Activated gamma-delta T cell treated with Interleukin-2 at 50 U/mL for 16 hours (primary cell): ENCODE measurements at places on chromosomes 1 and 21.

DNA sequence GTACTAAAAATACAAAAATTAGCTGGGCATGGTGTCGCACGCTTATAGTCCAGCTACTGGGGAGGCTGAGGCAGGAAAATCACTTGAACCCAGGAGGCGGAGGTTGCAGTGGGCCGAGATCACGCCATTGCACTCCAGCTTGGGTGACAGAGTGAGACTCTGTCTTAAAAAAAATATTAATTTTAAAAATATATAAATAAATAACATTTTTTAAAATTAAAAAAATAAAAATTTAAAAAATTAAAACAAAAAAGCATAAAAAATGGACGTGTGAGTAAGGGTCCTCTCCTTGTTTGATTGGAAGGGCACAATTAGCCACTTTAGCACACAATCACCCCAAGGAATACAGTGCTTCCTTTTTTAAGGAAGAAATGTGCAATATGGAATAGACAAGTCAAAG, 18.6 kb downstream of the EBNA1BP2 start:
- no peak for DNase-seq

DNA sequence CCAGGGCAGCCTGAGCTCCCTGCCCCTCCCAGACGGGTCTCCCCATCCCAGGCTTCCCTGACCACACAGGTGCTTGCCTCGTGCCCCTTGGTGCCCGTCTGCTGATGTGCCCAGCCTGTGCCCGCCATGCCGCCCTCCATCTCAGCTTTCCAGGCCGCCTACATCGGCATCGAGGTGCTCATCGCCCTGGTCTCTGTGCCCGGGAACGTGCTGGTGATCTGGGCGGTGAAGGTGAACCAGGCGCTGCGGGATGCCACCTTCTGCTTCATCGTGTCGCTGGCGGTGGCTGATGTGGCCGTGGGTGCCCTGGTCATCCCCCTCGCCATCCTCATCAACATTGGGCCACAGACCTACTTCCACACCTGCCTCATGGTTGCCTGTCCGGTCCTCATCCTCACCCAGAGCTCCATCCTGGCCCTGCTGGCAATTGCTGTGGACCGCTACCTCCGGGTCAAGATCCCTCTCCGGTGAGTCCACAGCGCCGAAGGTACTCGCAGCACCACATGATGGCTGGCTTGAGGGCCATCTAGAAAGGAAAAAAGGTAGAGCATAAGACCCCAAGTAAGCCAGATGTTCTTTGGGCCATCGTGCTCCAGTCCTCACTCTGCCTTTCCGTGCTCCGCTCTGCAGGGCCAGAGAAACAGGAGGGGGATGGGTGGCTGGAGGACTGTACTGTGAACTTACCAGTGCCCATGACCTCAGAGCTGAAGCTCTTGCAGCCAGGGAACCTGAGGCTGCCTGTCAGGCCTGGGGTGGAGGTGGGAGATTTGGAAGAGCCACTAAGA, 1.4 kb downstream of the ADORA1 start:
- no peak for DNase-seq

DNA sequence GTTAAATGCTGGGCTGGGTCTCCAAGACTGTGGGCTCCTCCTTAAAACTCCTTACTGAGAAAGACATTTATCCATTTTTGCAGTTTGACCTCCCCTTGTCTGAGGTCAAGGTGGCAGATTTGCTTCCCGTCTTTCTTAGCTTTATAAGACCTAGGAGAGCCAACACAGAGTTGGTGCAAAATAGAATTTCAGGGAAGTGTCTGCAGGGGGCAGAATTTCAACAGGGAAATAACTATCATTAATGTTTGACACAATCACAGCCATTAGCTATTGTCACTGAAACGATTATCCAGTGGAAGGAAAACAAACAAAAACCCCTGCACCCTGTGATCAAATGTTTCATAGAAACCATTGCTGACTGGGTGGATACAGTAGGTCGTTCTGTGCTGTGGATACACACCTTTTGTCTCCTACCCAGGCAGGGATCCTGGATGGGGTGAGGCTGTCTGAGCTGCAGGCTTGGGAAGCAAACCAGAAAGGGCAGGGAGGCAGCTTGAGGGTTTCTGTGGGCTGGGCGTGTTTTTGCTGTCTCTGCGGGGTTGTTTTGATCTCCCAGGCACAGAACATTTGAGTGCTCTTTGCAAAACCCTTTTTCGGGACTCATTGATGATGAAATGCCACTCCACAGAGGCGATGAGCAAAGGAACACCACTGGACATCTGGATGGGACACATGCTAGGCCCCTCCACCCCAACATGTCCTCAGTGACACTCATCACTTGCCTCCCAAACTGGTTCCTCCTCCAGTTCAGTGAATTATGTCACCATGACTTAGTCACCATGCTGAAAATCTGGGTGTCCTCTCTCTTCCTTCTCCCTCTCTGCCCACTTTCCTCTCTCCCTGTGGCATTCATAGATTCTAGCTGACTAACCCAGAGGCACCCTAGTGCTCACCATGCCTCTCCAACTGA, 94.2 kb upstream of the SERBP1 start:
- DNase-seq, result no peak

- DNase-seq, result no peak
Observed at GRCh38 chr1:87956072-87956471, 627.4 kb downstream of the LMO4 start.

- no peak for DNase-seq
Observed at GRCh38 chr1:44021581-44022321, 9.5 kb downstream of the SLC6A9 start.

DNA sequence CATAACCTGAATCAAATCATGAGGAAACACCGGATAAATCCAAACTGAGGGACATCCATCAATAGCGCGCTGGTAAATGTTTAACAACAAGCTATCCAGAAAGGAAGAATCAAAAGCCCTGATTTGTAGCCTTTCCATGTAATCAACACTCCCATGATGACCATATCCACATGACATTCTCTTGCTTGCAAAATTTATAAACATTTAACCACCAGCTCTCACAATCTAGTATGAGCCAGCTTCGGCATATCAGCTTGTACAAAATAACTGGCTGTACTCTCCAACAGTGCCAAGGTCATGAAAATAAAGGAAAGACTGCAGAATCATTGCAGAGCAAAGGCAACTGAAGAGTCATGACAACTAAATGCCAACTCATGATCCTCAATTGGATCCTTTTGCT, 15.7 kb downstream of the HSD11B1 start:
- no peak for DNase-seq

DNA sequence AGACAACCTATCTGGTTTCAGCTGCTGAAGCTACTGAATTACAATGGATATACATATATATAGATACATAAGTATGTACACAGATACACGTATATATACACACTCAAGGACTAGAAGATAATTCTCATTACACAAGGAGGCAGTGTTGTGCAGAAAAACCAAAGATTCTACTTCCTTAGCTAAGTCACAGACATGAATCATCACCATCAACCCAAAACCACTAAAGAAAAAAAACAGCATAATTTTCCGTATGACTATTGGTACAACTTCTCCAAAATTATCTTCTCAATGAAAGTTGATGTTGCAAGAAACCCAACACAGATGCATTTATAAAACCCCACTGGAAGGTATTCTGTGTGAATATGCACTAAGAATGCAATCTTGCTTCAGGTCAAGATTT, 36.8 kb upstream of the RPF1 start:
- DNase-seq, result no peak

GRCh38 chr1:94120570-94120901, 412 bp downstream of the ABCA4 start:
- no peak for DNase-seq
